NCI-H345 (cell line): ENCODE measurements at places on chromosomes 7 and 10.

- DNase-seq: no peak
These were observed 214.2 kb downstream of the WDR11 start for GRCh38 chr10:121065330-121065729.

- DNase-seq: no peak
These were observed 77.5 kb downstream of the SLC16A9 start for GRCh38 chr10:59631882-59632807.

- DNase-seq: no peak
These were observed 645.9 kb downstream of the XPNPEP1 start for GRCh38 chr10:109277456-109277855.

- DNase-seq: no peak
These were observed 9.3 kb downstream of the POR start for GRCh38 chr7:75924256-75924655.

DNA sequence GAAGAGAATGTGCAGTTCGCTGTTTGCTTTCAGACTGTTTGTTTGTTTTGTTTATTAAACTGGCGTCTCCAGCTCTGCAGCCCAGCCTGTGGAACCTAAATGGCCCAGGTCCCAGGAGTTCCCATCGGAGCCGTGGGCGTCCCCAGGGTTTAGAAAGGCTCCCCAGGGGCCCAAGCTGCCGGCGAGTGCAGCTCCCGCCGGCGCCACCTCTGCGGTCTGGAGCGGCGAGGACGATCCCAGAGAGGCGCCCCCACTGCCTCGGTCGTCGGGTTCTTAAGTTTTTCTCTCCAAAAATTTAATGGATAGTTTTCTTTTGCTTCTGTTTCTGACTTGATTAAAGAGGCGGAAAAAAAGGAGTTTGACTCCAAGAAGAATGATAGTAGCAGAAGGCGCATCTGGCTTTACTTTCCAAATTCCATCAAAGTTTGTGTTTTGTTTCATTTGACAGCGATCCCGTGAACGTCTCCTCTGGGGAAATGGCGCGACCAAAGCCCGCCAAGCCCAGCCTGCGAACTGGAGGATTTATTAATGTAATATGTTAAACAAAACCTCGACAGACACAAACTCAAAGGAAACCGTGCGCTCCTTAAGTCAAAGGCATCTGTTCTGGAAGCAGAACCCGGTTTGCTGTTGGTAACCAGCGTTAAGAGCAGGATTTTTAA lies 718 bp upstream of the FZD1 start:
- peak; percentile 69 for DNase-seq

DNA sequence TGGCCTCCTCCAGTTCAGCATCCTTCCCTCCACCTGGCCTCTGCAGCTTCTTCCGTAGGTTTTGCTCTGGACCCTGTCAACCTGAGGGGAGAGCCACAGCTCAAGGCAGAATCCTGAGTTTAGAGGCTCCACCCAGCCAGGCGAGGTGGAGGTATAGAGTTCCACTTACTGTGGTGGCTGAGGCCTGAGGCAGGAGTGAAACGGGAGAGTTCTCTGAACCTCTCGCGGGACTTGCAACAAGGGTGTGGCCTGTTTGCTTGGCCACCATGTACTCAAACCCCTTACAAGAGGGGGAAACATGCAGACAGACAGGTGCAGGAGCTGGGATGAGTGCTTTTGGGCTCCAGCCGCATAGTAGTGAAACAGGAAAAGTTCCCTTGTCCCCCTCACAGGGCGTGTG lies 154.0 kb upstream of the C7orf33 start:
- peak; percentile 5 for DNase-seq

- DNase-seq: no peak
These were observed 2.5 kb upstream of the KEL start for GRCh38 chr7:142964502-142965246.

DNA sequence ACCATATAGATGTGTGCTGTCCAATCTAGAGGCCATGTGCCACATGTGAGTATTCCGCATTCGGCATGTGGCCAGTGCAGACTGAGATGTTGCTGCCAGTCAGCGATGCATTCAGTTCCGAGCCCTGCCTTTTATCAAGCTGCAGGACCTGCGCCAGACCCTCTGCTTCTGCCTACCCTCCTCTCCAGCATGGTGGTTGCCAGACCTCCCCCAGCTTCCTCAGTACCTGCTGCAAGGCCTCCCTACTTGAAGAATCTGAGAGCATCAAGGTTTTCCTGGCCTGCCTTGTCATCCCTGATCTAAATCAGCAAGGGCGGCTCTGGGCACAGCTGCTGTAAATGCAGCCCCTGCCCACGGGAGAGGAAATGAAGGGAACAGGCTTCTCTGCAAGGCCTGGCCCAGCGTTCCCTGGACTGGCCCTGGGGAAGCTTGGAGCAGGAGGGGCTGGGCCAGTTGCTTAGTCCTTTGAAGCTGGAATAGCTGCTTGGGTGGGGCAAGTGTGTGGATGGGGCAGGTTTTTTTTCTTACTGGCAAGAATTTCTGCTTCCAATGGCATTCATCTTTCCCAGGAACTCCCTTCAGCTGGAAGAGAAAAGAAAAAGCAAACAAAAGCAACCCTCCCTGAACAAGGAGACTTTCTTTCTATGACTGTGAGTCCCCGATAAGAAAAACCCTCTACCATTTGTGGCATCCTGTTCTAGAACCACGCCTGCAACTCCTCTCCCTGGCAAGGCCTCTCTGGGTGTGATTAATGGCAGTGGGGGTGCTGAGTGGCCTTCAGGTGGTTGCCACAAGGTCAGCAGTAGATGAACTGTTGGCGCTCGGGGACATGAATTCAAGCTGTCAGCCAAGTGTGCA lies 93.0 kb downstream of the NHLRC2 start:
- no peak for DNase-seq
